Cardiac muscle cell (in vitro differentiated cells and primary cell): ENCODE measurements at places on chromosomes 1 and 21. TPM values are rescaled to one million over a fixed set of nuclear protein-coding genes. Genes with fewer than 3 reads are reported as not detected.

Gene BMP8A
- 0.54 and 0.70 TPM in 2 replicates for polyA plus RNA-seq

GRCh38 chr21:41834252-41834925 is 44.8 kb downstream of the PRDM15 start:
- no peak for DNase-seq

Gene NECAP2
- 38.4 and 42.6 TPM in 2 replicates for polyA plus RNA-seq

Gene KLHDC7A
- polyA plus RNA-seq = not detected in 2 replicates

DNA sequence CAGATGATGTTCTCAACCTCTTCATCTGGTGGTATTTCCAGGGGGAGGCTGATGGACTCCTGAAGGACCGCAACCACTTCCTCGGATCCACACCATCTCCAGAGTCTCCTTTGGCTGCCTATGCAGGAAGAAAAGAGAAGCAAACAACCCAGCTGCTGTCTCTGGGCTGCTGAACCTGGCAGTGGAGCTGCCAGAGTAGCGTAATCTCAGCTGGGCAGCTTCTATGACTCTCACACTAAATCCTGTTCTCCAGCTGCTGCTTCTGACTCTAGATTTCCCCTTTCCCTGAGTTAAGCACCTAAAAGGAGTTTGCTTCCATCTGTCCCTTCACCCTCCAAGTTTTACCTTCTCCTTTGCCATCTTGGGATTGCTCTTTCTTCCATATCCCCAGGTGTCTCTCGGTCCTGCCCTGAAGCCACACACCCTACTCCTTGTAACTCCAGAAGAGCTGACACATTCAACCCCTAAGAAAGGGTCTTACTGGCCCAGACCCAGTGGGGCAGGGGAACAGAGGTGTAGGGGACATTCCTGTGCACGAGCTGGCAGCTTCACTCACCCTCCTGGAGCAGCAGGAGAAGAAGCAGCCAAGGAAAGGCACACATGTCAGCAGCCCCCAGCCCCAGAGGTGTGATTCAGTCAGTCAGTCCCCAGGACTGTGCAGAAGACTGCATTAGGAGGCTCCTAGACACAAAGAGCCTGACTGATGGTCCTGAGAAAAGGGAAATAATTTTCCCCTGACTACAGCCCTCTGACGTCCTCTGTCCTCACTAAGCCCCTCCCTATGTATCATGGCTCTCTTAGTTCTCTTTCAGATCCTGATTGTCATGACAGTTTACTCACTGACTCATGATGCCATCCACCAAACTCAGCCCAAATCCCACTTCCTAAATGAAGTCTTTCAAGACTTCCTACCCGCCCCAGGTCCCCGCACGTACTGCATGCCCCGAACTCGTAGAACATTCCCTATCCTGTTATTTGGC is at the start of gene SLAMF9:
Gene SLAMF9, minus strand, starts transcription at position 702 of the 980 bp plus-strand sequence. Its CDS starts 100 bp downstream, at position 602.
- DNase-seq = peak; percentile 26

- no peak for DNase-seq
Observed at GRCh38 chr1:222443566-222443965, 104.3 kb downstream of the HHIPL2 start.

DNA sequence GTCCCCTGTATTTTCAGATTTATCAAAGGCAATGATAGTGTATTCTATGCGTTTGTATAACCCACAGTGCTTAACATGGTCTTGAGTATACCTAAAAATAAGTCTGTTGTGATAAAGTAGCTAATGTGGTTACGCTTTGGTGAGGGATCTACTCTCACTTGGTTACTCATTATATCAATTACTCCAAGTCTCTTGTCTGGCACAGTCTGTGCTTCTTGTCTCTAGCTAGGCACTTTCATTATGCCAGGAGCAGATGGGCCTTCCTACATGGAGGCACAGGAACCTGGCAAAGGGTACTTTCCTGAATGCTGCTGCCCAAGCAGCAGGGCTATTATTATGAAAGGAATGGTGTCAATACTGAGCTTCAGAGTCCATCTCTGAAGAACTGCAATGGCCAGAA is 4.2 kb upstream of the PTPN22 start:
- DNase-seq = no peak

Gene CYP4A11
- polyA plus RNA-seq = not detected in 2 replicates

Gene TPTE
- polyA plus RNA-seq = not detected in 2 replicates
